ENCODE measurements at places on chromosomes 12 and 14. TPM values are rescaled to one million over a fixed set of nuclear protein-coding genes. Genes with fewer than 3 reads are reported as not detected.

The TAC3 gene
- 0.75 TPM for polyA plus RNA-seq

The TSHR gene
- 0.32 TPM for polyA plus RNA-seq

The POTEM gene
- polyA plus RNA-seq: not detected

The KRT80 gene
- 0.76 TPM for polyA plus RNA-seq

The ANKS1B gene
- 4.3 TPM for polyA plus RNA-seq

The NEMP1 gene
- polyA plus RNA-seq: 23.6 TPM

The SNRNP35 gene
- polyA plus RNA-seq: 42.7 TPM

The RASAL1 gene
- polyA plus RNA-seq: 8.3 TPM

The PPP4R4 gene
- polyA plus RNA-seq: 0.22 TPM

The TSPAN19 gene
- polyA plus RNA-seq: 0.59 TPM

The SERPINA12 gene
- 0.29 TPM for polyA plus RNA-seq

The ERG28 gene
- polyA plus RNA-seq: 36.4 TPM

The RNASE4 gene
- polyA plus RNA-seq: 2.6 TPM

The INHBC gene
- polyA plus RNA-seq: 0.14 TPM

The NTF3 gene
- polyA plus RNA-seq: 4.3 TPM

DNA sequence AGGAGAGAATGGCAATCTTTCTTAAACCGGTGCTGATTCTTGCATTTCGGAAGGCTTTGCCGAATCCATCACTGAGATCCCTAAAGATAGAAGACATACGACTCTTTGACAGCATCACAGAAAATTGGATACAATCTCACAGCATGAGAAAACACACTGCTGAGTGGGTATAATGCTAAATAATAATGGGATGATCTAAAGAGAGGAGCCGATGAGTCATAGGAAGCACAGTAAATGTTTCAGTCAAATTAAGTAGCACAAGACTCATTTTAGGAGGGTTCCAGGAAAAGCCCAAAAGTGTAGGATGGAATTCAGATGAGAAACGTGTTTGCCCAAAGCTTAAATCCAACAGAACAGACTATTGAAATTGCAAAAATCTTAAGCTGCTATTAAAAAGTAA lies 81.7 kb downstream of the CPNE8 start:
- DNase-seq: no peak

DNA sequence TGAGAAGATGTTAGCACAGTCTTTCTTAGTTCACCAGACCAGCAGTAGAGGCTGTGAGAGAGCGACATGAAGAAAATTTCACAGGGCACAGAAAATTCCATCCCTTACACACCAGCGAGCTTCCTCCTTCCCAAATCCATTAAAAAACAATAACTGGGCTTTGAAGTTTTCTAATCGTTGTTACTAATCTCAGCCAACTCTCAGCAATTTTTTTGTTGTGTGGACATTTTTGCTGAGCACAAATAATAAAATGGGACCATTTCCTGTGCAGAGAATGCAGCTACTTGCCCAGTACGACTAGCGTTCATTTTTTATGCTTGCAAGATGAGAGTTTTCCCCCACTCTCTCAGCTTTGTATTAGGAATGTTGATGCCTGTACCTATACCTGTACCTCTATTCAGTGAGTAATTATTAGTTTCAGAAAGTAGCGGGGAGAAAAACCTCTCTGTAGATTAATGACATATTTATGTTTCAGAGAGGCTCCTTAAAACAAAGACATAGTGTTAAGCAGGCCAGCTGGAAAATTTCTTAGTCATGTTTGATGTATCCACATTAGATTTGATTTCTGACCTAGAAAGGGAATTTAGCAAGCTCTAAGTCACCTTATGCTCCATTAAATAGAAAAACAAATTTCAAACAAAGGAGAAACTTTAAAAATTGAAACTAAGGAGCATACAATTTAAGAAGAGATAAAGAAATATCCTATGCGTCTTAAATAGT lies 146.5 kb downstream of the SRGAP1 start:
- DNase-seq: no peak

- no peak for DNase-seq
These were observed 421.8 kb upstream of the PDE3A start for GRCh38 chr12:19946550-19946949.

GRCh38 chr14:53020193-53020932 lies 69.5 kb upstream of the FERMT2 start:
- DNase-seq: no peak

- DNase-seq: no peak
These were observed 75.1 kb downstream of the PELI2 start for GRCh38 chr14:56193347-56193746.

- DNase-seq: peak; percentile 51
These were observed 65.4 kb downstream of the C14orf132 start for GRCh38 chr14:96104469-96105057.

- no peak for DNase-seq
These were observed 130.4 kb downstream of the DAAM1 start for GRCh38 chr14:59318908-59319307.

GRCh38 chr12:66388517-66388916 lies 86.2 kb downstream of the HELB start:
- DNase-seq: no peak

DNA sequence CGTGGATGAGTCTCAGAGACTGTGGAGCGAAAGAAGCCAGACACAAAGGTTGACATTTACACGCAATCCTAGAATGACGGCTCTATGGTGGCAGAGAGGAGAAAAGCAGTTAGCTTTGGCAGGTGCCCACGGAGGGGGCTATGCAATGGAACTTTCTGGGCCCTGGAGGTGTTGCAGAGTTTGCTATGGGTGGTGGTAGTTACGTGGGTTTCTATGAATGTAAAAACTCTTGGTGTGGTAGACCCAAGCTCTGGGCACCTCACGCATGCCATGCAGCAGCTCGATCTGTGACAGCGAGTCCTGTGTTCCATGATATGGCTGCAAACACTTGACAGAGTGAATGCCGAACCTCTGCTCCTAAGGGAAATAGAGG lies 5.0 kb upstream of the INF2 start:
- no peak for DNase-seq

DNA sequence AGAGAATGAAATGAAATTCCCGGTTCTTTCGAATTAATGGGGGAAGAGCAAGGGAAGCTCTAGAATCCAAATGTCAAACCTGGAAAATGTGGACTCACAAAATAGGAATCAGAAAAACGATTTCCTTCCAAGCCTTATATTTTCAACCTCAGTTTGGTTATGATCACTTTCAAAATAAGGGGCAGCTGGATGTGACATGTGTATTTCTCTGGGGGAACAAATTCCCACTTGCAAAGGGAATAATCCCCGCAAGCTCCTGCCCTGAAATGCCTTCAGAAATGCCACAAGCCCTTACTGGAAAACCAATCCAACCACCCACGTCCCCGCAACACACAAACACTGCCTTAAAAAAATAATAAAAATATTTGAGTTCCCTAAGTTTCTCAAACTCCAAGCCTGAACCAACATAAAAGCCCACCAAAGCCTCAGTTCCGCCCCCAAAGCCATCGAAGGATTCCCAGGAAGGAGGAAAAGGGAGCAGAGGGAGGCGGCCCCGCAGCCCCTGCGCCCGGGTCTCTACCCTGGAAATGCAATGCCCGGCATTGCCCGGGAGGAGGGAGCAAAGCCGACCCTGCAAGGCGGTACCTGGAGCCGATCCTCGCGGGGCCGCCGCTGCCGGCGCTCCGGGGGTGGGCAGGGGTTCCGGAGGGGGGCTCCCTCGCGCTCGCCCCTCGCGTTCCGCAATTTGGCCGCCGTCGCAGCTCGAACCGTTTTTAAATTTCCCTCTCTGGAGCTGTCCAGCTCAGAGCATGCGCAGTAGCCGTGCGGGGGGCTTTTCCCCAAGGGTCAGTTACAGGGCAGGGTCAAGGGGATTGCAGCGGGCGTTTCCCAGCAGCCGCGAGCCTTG lies at the start of gene FOXN4:
FOXN4 (minus strand) TSS at position 751 of the 847 bp plus-strand sequence. CDS start 963 bp downstream, outside the sequence.
- DNase-seq: no peak

DNA sequence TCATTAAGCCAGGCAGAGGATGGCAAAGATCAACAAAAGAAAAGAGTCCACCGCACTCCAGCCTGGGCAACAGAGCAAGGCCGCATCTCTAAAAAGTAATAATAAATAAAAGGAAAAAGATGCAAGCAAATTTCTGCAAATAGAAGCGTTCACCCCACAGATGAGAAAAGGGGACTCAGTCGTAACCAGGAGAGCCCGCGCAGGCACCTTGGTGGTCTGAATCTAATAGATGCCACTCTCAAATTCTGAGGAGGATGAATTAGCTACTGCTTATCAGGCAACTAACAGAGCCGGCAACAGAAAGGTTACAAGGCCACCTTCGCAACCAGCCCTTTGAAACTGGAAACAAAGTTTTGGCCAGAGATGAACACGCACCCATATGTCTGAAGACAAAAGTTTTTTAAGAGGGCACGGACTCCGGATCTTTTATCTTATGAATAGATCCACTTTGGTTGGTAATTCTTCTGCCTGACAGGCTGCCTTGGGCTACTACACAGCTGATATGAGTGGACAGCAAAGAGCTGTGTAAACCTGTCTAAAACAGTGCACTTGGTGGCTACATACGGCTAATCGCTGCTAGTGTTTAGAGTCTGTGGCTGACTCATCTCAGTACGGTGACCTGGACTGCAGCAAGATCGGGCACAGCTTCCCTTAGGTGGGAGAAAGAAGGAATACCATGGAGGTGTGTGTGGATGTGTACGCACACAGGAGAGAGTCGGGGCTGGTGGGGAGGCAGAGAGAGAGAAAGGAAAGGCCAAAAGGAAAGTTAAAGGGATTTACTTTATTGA lies 32.9 kb upstream of the TTC7B start:
- no peak for DNase-seq

GRCh38 chr12:131123817-131124216 lies 170.1 kb downstream of the ADGRD1 start:
- no peak for DNase-seq

DNA sequence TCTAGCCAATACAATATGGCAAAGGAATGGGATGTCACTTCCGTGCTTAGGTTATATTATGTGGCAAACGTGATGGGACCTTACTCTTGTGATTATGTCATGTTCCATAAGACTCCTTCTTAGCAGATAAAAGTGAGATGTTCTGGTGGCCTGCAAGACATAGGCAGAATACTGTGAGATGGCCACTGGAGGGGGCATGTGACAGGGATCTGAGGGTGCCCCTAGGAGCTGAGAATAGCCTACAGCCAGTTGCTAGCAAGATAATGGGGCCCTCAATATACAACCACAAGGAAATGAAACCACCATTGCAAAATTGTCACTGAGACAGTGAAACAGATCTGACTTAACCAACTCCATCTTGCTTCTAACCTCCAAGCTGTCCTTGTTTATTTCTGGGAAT lies 151.4 kb upstream of the SSTR1 start:
- DNase-seq: no peak

GRCh38 chr12:79381248-79382208 lies 309.2 kb downstream of the PAWR start:
- no peak for DNase-seq

- DNase-seq: no peak
These were observed 70.8 kb downstream of the SRGAP1 start for GRCh38 chr12:63915105-63915800.

- no peak for DNase-seq
These were observed 73.2 kb downstream of the PLEKHG3 start for GRCh38 chr14:64777461-64777860.

Measured in right renal cortex interstitium (tissue), 3 donors.